Testis (tissue), 5 donors: ENCODE measurements at places on chromosomes 7 and 10.

DNA sequence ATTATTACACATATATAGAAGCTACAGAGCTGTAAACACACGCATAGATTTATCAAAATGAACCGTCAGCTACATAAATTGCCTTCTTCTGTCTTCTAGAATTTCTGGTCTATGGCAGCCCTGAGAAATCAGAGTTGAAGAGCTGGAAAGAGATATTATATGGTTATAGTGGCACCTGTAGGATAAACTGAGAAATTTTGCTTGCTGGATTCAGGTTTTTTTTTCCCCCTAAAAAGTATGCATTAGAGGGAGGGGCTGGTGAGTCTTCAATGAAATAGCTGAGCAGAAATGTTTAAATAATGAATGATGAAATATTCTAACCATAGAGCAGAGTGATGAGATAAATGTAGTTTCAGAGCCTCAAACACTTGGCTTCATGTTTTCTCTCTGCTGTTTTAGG, 78.0 kb upstream of the DYNC1I1 start:
- no peak for DNase-seq

DNA sequence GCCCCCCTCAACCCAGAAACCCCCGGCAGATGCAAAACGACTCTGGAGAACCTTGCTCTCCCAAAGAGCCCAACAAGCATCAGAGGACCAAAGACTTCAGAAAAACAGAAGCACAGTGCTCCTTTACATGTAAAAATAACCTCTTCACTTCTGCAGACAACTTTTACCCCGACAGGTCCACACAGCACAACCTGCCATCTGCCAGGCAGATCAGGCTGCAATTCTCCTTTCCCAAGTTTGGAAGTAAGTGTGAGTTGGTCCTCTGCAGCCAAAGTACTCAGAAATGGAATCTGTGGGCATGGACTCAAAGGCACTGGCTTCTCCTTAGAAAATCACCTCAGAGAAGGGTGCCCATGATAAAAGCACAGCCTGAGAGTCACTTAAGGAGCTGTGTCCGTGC, 26.0 kb downstream of the DOCK4 start:
- no peak for DNase-seq

GRCh38 chr7:36690514-36691187, 33.6 kb downstream of the AOAH start:
- DNase-seq: no peak

DNA sequence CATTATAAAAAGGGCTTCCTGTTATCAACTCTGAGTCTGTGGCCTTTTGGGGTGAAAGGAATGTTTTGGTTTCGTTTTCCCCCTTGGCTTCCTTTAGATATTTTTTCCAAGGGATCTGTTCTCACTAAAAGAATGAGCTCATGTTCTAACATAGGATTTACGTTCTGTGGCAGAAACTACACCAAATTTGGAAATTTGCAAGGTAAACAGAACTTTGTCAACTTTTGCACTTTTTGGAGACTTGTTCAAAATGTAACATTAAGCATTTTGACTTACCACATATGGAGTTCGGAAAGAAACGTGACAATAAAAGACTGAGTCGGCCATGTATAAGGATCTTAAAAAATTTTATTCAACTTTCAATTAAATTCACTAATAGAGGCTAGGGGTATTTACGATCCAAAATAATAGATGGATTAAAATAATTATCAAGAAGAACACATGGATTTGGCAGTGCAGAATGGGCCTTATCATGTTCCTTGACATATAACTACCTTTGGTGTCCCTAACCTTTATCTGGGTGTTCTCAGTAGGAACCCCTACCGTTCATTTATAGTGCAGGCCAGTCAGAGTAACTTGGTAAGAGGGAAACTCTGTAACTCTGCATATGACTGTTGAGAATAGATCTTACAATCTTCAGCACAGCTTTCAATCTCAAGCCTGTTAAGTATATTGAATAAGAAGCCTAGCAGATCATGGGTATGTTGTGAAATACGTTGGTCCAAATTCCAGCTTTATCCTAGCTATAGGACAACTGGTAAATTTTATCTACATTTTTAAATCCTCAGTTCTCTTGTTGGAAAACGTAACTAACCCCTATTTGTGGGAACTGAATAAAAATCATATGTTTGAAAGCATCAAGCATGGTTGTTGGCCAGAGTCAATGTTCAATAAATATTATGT, 11.8 kb downstream of the CPED1 start:
- no peak for DNase-seq

- DNase-seq: no peak
These were observed 6.6 kb upstream of the TPK1 start for GRCh38 chr7:144842377-144842851.

- DNase-seq: peak; percentile 57
These were observed 782 bp downstream of the IFIT5 start for GRCh38 chr10:89414879-89415821.

GRCh38 chr7:116171094-116171493, 39.2 kb upstream of the TES start:
- DNase-seq: peak; percentile 56

- no peak for DNase-seq
These were observed 43.8 kb downstream of the PTPN12 start for GRCh38 chr7:77580762-77581350.

- no peak for DNase-seq
These were observed 161.0 kb downstream of the HGF start for GRCh38 chr7:81608748-81609382.

DNA sequence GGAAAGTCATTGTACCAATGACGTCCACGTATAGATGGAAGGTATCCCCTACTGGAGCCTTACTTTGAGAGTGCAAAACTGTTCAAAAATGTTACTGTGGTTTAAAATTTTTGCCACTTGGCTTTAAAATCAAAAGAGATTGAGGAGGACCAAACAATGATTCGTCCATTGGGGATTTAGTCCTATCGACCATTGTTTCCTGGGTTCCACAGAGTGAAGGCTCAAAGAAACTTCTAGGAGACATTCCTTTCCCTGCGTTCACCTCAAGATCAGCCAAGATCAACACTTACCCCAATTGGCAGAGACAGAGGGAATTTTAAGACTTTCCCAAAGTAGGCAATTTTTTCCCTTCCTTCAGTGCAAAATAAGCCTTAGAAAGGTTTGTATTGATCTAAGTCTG, 152.3 kb downstream of the NEBL start:
- DNase-seq: no peak

DNA sequence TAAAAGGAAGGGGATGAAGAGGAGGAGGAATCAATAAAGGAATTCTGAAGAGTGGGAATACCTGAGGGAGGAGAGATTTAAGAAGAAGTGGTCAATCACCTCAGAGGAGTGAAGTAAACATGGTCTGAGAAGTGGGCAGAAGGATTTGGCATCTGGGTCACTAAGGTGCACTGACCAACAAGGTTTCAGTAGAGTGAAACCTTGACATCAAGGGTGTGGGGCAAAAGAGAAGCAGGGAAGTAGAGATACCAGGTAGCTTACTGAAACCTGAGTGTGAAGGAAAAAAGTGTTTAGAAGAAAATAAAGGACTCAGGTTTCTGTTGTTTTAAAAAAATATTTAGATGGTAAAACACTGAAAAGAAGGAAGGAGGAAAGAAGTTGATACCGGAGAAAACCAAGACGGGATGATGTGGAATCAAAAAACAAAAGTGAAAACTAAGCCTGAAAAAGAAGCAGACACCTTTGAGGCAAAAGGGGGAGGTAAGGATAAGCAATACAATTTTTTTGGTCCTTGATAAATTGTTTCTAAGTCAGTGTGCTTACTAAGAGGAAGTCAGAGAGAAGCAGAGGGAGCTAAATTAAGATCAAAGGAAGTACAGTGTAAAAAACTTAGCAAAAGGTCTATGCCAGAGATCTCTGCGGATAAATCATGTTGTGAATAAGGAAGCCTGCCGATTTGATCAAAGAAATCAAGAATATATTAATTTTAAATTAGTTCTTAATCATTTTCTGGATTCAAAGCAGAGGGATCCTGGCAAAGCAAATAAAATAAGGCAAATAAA, 137.2 kb upstream of the GPR22 start:
- DNase-seq: no peak

- DNase-seq: peak; percentile 69
These were observed 19.7 kb downstream of the MXI1 start for GRCh38 chr10:110226926-110227641.

DNA sequence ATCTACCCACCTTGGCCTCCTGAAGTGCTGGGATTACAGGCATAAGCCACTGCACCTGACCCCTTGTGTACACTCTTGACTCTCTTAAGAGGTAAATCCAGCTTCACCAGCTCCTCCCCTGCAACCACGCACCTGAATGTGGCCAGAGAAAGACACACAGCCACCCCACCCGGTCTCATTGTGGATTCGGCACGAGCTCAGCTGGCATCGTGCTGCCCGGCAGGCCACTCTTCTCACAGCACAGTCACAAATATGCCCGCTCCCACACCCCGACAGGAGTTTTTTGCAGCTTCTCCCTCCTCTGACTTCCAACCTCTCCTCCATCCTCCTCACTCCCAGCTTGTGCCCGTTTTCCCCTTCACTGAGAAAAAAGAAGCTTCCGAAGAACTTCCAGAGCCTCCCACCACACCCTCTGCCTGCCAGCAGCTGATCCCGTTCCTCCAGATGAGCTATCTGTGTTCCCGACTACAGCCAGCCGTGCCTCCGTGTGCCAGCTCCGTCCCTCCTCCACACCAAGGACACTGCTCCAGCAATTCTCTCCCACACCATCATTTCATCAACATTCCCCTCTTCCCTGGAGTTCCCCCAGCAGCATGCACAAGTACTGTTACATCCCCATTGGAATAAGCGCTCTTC, 8.0 kb upstream of the SMARCD3 start:
- DNase-seq: peak; percentile 89

DNA sequence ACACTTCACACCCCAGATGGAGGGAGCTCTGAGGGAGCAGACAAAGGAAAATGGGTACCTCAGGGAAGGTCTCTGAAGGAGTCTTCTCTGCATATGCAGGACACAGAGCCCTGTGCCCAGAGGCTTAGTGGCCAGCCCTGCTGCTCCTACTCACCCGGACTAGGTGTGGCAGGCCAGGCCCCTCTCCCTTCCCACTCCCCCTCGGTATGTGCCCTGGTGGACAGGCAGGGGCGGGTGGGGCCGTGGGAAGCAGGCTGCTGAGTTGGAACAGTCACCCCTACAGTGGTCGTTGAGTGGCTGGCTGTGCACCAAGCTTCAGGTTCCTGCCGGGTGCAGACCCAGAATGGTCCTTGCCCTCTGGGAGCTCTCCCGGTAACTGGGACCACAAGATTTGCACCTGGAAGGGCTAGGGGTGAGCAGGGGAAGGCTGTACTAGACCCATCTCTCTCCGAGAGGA, 68.6 kb downstream of the ZMIZ1 start:
- no peak for DNase-seq

DNA sequence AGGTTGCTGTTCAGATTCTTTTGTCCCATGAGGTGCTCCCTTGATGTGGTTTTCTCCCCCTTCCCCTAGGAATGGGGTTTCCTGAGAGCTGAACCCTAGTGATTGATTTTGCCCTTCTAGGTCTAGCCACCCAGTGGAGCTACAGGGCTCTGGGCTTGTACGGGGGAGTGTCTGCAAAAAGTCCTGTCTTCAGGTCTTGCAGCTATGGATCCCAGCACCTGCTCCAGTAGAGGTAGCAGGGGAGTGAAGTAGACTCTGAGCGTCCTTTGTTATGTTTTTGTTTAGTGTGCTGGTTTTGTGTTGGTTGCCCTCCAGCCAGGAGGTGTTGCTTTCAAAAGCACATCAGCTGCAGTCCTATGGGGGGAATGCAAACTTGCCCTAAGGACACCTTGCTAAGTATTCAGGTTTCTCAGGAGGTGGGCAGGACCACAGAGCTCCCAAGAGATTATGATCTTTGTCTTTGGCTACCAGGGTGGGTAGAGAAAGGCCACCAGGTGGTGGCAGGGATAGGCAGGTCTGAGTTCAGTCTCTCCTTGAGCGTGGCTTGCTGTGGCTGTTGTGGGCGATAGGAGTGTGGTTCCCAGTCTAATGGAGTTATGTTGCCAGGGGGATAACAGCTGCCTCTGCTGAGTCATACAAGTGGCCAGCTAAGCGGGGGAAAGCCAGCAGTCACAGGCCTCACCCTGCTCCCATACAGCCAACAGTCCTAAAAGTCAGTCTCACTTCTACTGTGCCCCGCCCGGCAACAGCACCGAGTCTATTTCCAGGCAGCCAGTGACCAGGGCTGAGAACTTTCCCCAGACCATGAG, 92.4 kb upstream of the JCAD start:
- no peak for DNase-seq

DNA sequence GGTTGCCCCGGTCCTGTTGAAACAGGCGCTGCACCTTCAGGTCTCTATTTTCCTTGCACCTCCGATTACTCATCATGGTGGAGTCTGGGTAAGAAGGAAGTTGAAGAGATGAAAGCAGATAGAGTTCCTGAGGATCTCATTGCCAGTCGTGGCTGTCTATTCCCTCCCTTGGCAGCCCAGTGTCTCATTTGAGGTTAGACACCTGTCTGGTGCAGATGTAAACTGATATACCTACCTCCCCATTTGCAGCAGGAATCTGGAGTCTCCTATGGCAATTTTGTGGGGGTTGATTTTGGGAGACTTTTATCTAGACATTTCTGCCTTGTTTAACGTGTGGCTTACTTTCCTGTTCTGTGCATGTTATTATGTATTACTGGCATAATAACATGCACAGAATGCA, 212.1 kb downstream of the BICC1 start:
- DNase-seq: no peak

GRCh38 chr10:97332591-97333350, 1.8 kb downstream of the FRAT2 start:
- peak; percentile 80 for DNase-seq

DNA sequence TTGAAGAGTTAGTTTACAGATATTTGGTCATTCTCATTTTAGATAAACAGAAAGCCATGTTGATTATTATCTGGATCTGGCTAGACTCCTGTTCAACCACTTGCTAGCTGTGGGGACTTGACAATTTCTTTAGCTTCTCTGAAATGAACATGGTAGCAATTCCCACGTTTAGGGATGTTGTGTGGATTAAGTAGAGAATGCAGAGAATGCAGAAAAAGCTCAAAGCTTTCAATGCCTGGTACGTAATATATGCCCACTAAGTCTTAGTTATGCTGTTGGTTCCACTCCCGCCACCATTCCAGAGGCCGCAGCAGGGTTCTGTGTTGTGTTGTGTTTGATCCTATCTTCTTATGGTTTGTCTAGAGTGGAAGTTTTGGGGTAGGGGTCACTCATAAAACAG, 39.2 kb upstream of the RPA3 start:
- no peak for DNase-seq

- DNase-seq: peak; percentile 40
These were observed 8.2 kb downstream of the CNNM1 start for GRCh38 chr10:99337311-99337811.

DNA sequence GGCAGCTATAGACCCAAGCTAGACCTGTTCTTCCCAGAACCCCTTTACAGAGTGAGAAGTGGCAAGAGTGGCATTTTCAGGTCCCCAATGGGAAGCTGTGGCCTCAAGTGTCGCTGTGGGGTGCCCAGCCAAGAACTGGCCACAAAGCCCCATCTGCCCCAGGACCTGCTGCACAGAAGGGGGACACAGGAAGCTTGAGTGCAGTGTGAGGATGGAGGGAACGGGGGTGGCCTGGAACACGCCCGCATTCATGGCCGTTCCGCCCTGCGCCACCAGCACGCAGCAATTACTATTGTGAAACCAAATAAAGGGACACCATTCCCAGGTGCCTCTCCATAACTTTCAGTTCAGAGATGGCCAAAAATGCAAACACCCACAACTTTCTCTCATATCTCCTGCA, 237.6 kb upstream of the TCERG1L start:
- DNase-seq: no peak
